Skin of body (tissue), 3 donors: ENCODE measurements at places on chromosomes 6 and 20. TPM values are rescaled to one million over a fixed set of nuclear protein-coding genes. Genes with fewer than 3 reads are reported as not detected.
A peak's percentile ranks its signal among the peaks of the same experiment; 100 is the strongest.

DNA sequence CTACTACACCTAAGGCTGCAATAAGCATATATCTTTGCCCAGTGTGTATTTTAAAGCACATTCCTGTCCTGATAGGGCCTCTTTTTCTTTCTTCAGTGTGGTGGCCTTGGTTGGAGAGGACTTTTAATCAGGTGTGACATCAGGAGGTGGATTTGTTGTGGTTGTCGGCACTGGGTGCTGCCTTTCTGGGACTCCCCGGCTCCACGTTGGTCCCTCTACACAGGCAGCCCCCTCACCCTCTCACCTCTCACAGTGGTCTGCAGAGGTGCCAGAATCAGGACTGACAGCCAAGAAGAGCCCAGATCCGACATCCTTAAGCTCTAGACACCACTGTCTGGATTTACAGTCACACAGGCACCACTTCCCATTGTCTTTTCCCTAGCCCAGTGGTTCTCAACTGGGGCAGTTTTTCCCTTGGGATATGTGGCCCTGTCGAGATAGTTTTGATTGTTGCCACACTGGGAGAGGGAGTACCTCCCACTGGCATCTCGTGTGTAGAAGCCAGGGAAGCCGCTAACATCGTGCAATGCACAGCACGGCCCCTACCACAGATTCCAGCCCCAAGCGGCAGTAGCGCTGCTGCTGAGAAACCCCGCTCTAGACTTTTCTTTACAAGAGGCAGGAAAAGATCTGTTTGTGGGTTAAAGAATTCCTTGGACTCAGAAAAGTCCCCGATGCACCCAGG, 314.1 kb downstream of the QKI start:
- DNase-seq = no peak

- DNase-seq = no peak
Measured at GRCh38 chr6:152189736-152190135, 382.3 kb downstream of the ESR1 start.

DNA sequence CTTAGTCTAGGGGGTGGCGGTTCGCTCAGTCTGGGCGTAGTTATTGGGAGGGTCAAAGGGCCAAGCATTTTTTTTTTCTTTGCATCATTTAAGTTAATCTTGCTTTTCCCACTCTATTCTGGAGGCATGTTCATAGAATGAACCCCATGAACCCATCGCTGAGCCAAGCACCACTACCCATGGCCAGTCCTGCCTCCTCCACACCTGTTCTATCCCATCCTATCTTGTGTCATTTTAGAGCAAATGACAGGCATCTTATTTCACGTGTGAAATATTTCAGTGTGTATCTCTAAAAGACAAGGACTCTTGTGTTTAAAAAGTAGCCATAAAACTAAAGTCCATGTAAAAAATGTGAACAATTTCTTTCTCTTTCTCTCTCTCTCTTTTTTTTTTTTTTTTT, 13.9 kb downstream of the SRC start:
- no peak for DNase-seq

ZC2HC1B gene
- total RNA-seq = not detected

GRCh38 chr6:167858842-167859664, 32.3 kb downstream of the AFDN start:
- DNase-seq = no peak

DNA sequence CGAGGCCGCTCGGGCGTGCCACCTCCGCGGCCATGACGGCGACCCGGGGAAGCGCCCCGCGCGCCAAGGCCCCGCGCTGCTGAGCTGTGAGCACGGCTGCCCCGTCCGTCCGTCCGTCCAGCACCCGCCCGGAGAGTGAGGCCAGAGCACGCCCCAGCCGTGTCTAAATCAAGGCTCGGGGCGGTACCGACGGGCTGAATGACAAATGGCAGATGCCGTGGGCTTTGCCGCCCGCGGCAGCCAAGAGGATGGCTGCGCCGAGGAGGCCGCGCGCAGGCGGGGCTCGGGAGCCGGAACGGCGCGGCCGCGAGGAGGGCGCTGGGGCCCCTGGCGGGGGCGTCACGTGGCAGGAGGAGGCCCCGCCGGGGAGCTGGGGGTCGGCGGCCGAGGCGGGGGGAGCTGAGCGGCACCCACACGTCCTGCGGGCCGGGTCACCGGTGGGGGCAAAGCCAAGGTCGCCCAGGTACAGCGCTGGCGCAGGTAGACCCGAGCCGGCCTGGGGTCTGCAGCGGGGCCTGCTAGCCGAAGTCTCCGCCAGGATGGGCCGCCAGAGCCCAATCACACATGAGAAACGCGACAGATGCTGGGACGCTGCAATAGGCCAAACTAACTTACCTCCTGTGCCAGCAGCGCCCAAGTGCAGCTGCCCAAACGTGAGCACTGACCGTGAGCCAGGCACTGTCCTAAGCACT, at the start of gene PLAGL1:
Gene PLAGL1, minus strand, starts transcription at position 140 of the 692 bp plus-strand sequence. CDS start 60,123 bp downstream, outside the sequence.
- DNase-seq = peak; percentile 33

- DNase-seq = no peak
Measured at GRCh38 chr6:17828149-17828548, 121.4 kb upstream of the NUP153 start.

- DNase-seq = no peak
Measured at GRCh38 chr6:107128577-107128976, 13.3 kb upstream of the BEND3 start.

- DNase-seq = no peak
Measured at GRCh38 chr6:46265373-46265772, 94.6 kb upstream of the ENPP5 start.

DNA sequence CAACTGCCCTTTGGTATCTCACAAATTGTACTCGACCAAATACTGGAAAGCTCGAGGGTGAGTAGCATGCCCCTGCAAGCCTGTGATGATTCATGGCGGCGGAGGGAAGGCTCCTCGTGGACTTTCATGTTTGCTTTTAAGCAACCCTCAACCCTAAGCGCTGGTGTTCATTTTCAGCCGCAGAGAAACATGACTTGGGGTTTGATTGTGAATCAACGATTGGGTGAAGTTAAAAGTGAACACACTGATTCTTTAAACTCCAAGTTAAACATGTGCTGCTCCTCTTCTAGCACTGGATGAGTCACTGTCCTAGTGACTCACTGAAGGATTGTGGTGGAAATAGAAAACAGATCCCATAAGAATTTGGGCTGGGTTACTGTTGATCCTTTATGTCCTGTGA, 8.3 kb downstream of the CD109 start:
- DNase-seq = peak; percentile 49

GRCh38 chr6:113626475-113626874, 230.7 kb upstream of the MARCKS start:
- no peak for DNase-seq

GRCh38 chr20:16352321-16352720, 220.9 kb downstream of the KIF16B start:
- DNase-seq = no peak

DNA sequence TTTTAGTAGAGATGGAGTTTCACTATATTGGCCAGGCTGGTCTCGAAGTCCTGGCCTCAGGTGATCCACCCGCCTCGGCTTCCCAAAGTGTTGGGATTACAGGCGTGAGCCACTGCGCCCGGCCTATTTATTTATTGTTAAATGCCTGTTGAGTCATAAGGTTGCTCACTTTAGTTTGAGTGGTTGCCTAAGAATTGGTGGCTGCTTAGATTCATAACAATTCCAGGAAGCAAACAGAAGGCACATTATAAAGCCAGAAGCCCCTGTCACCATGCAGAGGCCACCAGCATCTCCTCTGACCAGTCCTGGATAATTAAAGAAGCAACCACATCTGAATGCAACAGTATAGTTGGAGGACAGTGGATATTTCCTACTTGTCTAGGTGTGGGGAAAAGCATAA, 24.0 kb upstream of the ARMH2 start:
- no peak for DNase-seq

- DNase-seq = no peak
Measured at GRCh38 chr6:132814716-132815570, 574 bp downstream of the RPS12 start.

DNA sequence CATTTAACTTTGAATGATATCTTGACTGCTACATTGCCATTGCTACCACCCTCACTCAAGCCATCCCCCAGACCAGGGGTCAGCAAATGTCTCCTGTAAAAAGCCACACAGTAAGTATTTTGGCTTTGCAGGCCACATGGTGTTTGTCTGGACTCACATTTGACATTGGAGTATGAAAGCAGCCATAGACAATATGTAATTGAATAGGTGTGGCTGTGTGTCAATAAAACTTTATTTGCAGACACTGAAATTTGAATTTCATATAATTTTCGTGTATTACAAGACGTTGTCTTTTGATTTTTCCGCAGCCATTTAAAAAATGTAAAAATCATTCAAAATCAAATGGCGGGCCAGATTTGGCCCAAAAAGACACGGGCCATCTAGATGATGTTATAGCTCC, 36.3 kb upstream of the OCSTAMP start:
- no peak for DNase-seq

- DNase-seq = no peak
Measured at GRCh38 chr6:26440977-26441358, 664 bp downstream of the BTN3A3 start.

- DNase-seq = no peak
Measured at GRCh38 chr20:18545566-18545965, 21.7 kb upstream of the SMIM26 start.

LYRM4 gene
- total RNA-seq = 12.8 TPM

DNA sequence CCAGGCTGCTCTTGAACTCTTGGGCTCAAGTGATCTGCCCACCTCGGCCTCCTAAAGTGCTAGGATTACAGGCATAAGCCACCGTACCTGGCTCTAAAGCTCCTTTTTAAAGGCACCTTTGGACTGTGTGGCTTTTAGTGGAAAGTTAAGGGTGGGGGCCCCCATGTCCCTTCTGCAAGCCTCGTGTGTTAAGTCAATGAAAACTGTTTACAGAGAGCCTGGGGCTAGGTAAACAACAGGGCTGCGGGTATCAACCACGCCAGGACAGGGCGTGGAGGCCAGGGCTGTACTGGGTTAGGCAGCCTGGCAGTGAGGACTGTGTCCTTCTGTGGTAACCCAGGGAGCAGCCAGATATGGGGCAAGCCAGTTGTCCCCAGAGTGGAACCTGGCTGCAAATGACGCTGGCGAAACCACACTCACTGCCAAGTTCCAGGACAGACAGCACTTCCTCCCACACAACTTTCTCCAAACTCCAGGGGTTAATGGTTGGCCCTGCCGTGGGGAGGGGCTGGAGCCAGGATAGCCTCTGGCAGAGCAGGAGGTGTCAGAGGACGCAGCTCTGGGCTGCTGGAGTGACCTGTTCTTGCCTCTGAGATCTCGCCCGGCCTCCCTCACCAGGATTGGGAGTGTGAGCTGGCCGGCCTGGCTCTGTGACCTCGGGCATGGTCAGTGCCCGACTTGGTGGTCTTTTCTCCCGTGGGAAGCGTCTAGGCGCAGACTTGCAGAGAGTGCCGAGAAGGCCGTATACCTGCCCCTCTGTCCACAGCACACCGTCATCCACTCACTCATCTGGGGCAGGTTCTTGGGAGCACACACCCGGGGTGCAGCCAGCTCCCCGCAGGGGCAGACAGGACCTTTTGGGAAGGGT, 3.2 kb downstream of the SLC17A9 start:
- DNase-seq = no peak

GRCh38 chr6:19929312-19929711, 92.1 kb downstream of the ID4 start:
- no peak for DNase-seq

DNA sequence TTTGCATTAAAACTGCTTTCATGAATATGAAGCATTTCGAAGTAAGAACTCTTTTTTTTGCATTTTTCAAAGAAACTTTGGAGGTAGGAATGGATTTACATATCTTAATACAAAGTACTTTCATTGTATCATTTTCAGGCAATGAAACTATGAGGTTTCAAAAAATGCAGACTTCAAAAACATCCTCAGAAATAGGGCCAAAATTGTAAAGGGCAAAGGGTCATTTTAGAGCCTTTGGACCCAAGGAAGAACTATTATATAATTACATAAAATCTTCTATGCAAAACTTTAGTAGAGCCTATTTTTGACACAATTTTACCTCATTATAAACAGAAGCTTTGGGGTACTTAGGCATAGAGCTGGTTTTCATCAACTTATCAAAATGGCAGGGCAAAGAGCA, 4.9 kb downstream of the PRKN start:
- no peak for DNase-seq

DNA sequence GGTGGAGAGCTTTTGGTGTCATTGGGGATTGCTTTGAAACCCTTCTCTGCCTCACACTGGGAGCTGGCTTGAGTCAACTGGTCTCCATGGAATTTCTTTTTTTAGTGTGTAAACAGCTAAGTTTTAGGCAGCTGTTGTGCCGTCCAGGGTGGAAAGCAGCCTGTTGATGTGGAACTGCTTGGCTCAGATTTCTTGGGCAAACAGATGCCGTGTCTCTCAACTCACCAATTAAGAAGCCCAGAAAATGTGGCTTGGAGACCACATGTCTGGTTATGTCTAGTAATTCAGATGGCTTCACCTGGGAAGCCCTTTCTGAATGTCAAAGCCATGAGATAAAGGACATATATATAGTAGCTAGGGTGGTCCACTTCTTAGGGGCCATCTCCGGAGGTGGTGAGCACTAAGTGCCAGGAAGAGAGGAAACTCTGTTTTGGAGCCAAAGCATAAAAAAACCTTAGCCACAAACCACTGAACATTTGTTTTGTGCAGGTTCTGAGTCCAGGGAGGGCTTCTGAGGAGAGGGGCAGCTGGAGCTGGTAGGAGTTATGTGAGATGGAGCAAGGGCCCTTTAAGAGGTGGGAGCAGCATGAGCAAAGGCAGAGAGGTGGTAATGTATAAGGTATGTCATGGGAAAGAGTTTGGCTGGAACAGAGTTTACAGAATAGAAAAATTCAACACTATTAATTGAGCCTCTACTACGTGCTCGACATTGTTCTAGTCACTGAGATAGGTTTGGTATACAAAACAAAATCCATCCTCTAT, 31.2 kb downstream of the SRSF3 start:
- no peak for DNase-seq
